Stimulated activated CD4-positive, alpha-beta T cell treated with anti-CD3 and anti-CD28 coated beads, Interleukin-15, amount 100 ng/mL, for 1 hour (primary cell): ENCODE measurements at places on chromosomes 3 and 15.
A peak's percentile ranks its signal among the peaks of the same experiment; 100 is the strongest.

GRCh38 chr3:135134684-135135075 is 339.6 kb downstream of the EPHB1 start:
- no peak for DNase-seq

GRCh38 chr3:103184772-103185171 is 750.0 kb downstream of the ZPLD1 start:
- DNase-seq: no peak

DNA sequence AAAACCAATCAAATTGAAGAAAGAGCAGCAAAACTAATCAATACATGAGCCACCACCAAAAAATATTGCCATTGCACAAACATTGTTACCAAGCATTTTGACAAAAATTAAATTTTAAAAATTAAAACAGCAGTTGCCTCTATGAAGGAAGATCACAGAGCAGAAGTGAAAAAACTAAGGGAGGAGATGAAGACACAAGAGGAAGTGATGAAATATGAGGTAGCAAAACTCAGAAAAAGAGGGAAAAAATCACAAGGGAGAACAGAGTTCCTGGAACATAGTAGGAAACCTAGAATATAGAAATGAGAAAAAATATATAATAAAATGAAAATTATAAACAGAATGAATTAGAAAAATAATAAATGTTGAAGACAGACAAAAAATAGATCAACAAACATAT is 7.3 kb upstream of the SERPINI2 start:
- DNase-seq: no peak

GRCh38 chr3:14266361-14266760 is 87.7 kb downstream of the LSM3 start:
- no peak for DNase-seq

DNA sequence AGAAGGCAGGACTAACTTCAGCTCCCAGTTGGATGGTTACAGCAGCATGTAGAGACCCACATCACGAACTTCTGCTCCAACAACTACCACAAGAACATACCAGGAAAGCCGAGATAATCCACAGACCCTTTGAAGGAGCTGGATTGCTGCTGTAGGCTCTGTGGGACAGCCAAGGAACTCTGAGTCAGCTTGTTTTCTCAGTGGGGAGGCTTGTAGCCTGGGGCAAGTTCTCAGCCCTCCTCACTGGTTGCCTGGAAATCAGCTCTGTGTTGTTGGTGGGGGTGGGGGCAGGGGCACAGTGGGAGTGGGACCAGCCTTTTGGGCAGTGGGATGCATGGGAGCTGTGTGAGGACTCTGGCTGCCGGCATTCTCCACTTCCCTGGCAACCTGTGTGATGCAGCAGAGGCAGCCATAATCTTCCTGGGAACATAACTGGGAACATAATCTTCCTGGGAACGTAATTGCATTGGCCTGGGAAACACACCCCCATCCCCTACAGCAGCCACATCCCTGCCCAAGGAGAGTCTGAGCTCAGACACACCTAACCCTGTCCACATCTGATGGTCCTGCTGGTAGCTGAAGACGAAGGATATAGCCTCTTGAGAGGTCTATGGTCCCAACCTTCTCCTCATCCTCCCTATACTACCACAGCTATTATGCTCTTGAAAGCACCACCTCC is 153.1 kb downstream of the PEAK1 start:
- no peak for DNase-seq

DNA sequence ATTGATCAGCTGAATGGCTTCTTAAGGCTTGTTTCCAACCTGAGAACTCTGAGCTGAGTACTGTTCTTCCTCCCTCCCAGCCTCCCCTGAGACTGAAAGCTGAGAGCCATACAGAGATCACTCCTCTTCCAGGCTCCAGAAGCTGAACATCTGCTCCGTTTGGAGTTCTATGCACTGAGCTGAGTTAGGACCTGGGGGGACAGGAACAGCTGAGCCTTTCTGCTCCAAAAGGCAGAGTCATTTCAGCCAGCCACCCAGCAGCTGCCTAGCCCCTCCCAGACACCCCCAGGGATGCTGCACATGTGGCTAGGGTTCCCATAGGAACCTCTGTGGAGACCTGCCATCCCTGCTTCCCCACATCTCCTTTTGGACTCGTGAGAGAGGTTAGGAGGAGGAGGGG is 64.2 kb upstream of the GLCE start:
- DNase-seq: no peak

GRCh38 chr3:147113293-147114044 is 292.9 kb downstream of the ZIC4 start:
- DNase-seq: no peak

- no peak for DNase-seq
Observed at GRCh38 chr3:135199137-135199536, 404.1 kb downstream of the EPHB1 start.

GRCh38 chr15:78850352-78850751 is 22.3 kb upstream of the MORF4L1 start:
- DNase-seq: no peak

DNA sequence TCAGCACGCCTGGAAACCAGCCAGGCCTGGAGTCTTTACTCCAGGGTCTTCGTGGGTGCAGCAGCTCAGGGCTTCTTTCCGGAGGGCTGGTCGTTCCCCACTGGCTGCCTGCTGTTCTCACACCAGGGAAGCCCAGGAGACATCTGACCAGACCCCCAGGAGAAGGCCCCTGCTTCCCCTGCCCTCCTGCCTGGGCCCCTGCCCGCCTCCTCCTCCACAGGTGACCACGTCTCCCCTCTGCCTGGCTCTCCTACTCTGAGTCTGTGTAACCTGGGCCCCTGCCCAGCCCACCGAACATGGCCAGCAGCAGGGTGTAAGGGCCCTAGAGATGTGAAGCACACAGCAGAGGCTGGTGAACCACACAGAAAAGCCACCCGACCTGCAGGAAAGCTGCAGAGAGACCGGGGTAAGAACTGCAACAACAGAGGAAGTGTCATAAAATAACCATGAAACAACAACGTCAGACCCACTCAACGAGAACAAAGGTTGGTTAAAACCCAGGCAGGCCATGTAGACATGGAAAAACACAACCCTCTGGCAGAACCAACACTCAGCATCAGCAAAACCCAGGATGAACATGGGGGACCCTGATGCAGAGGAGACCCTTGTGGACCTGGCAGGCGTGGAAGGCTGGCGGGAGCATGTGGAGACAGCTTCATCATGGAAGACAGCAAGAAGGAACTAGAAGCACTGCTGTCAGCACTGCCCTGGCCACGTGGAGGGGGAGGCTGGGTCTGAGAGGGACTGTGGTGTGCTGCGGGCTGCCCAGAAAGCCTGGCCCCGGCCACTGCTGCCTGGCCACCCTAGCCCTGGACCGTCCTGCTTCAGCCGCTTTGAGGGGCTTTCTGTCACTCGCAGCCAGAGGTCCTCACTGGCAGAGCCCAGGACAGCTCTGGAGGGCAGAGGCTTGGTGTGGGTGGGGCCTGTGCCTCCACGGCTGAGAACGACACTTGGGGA is 20.4 kb downstream of the UROC1 start:
- no peak for DNase-seq

GRCh38 chr3:151740581-151740980 is 6.9 kb downstream of the AADACL2 start:
- DNase-seq: no peak

- peak; percentile 21 for DNase-seq
Observed at GRCh38 chr15:77019521-77020331, 24.8 kb downstream of the PSTPIP1 start.

DNA sequence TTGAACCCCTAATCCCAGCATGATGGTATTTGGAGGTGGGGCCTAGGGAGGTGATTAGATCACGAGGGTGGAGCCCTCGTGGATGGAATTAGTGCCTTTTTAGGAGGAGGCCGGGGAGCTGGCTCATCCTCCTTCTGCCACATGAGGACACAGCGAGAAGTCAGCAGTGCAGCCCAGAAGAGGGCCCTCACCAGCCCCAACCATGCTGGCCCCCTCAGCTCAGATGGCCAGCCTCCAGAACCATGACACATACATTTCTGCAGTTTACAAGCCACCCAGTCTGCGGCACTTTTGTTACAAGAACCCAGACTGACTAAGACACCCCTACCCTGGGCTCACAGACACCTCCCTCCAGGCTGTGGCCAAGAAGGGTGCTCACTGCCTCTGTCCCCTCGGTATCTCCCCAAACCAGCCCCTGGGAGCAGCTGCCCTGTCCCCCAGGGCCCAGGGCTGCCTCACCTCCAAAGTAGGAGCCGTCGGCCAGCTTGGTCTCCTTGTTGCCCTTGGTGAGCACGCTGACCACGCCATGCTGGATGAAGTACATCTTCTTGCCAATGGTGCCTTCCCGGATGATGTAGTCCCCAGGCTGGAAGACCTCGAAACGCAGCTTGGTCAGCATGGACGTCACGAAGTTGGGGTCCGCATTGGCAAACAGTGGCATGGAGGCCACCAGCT is 44.1 kb downstream of the HCN4 start:
- no peak for DNase-seq
